ENCODE measurements at places on chromosomes 7 and 10.

DNA sequence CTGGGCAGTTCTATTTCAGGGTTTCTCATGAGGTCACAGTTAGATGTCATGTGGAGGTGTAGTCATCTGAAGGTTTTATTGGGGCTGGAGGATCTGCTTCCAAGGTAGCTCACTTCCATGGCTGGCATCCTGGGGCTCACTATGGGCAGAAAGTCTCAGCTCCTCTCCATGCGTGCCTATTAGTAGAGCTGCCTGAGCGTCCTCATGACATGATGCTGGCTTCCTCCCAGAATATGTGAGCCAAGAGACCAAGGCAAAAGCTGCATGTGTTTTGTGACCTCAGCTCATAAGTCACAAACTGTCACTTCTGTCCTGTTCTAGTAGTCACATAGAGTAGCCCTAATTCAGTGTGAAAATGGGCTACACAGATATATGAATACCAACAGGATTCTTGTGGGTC, 524.4 kb downstream of the SUGCT start:
- DNase-seq = no peak

DNA sequence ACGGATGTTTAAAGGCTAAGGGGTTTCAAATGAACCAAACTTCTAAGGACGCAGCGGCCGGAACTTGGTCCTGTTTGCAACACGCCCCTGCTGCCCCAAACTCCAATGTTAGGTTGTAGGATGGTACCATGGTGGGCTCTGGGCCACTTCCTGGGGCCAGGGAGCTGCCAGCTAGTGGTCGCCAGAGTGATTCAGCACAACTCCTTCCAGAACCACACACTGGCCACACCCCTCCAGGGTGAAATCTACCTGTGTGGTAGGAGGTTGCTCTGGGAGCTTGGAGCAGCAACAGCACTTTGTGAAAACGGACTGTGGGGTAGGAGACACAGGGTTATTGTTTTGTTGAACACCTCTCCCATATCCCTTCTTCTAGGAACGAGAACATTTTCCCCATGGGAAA, 161.1 kb downstream of the FANK1 start:
- no peak for DNase-seq

- DNase-seq = no peak
Measured at GRCh38 chr10:96097865-96098264, 32.2 kb upstream of the ZNF518A start.

DNA sequence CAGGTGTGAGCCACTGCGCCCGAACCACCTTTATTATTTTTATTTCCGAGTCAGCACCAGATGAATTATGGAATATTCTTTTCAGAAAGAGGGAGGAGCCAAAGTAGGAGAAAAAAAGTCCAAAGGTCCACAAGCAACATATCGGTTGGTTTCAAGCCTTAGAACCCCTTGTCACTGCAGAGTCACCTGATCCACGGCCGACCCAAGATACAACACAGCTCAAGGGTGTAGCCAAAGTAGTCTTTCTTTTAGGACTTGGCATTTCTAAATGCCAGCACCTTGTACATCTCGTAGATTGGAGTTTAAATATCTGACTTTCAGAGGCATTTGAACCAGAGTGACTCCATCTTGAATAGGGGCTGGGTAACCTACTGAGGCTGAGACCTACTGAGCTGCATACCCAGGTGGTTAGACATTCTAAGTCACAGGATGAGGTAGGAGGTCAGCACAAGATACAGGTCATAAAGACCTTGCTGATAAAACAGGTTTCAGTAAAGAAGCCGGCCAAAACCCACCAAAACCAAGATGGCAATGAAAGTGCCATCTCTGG, 113.9 kb upstream of the ANLN start:
- DNase-seq = no peak

DNA sequence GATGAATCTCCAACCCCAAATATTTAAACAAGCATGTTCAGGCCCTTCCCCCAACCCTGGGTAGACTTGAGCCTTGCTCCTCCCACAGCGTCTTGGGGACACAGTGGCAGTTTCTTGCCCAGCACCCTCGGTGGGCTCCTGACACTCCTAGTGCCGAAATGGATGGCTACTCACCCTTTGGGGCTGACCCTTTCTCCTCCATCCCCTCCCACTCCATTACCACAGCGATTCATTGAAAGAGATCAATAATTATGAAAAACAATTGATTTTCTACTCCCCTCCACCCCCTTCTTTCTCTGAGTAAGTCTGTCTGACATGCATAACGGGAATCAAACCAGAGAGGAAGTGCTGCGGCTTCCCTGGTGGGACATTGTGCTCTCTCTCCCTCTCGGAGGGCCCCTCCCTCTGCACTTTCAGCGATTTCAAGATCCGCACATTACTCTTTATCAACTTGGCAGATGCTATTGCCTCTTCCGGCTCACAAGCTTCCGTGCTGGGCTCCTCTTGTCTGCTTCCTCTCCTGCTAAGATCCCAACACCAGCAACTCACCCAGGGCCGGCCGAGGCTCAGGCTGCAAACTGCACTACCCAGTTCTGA, 79.0 kb upstream of the PLXNA4 start:
- DNase-seq = no peak

DNA sequence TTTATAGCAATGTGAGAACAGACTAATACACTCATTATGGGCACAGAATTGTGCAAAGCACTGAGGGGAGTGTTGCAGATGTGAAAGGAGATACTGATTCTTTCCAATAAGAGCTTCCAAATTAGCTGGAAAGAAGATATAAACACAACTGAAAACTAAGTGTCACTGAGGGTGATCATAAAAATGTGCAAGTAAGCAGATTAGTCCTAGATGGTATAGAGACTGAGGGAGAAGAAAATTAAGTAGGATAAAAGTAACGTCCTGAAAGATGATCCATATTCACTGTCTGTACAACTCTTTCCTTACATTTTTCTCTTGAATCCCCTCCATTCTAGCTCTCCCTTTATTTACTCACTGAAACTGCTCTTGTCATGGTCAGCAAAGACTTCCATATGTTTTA, 11.2 kb upstream of the NXPH1 start:
- no peak for DNase-seq

DNA sequence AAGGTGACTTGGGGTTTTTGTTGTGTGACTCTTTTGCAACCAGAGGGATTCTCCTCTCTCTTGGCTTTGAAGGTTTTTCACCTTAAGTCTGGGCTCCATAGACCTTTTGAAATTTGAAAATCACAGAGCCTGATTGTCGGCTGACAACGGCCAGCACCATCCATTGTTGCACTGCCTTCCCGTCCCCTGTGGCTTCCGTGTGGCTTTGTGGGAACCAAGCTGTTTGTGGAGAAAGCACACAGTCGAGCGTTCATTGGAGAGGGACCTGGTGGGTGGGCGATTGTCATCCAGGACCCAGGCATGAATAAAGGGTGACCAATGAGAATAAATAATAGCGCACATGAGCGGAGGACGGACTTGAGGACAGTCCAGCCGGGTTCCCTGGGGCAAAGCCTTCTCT, 7.4 kb upstream of the RAMP3 start:
- no peak for DNase-seq

DNA sequence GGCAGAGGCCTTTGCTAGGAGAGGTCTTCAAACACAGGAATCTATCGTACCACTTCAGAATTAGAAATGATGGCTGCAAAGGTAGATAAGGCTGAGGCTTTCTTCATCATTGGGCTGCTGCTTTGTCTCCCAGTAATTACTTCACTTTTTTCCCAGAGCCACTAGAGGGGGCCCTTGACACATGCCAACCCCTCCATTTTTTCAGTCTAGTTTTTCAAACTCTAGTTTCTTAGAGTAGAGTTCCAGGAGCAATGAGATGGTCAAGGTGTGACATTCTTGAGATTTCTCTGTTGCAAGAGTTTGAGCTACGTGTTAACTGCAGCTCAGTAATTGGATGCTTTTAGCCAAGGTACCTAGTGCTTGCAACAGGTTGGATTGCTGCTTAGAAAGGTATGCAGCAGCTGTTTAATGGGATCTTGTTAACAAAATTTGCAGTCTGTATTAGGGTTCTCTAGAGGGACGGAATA, 33.8 kb upstream of the RBM20 start:
- DNase-seq = peak; percentile 16

DNA sequence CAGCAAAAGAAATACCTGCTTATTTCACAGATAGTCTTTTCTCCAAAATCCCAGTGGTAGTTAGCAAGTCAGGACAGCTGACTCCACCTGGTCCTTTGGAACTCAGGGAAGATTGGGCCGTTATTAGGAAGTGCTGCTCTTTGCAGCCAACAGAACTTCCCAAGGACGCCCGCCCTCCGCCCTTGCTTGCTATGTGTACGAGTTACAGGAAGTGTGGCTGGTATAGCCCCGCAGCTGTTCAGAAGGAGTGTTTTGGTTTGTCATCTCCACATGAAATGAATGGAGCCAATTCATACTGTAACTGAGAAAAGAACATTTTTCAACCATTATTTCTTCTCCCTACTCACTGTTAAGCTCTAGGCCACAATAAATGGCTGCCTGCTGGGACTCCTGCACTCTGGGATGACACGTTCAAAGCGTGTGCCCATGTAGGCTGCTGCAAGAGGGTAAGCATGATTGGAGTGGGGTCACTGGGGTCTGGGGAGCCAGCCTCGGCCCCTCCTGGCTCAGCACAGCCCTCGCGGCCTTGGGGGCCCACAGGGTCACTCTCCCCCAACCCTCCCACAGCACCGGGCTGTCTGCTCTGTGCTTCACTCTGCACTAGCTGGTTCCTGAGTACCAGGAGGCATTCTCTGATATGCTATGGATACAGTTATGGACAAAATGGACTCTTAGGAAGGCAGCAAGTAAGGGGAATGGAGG, 244.0 kb downstream of the EBF3 start:
- DNase-seq = no peak
